ENCODE measurements at places on chromosomes 5 and 9. TPM values are rescaled to one million over a fixed set of nuclear protein-coding genes. Genes with fewer than 3 reads are reported as not detected.

Gene PKD2L2
- total RNA-seq: not detected

Gene CDH18
- not detected for total RNA-seq

Gene CYLC2
- not detected for total RNA-seq

Gene PCA3
- total RNA-seq: 0.11 TPM

Gene PRRC2B
- total RNA-seq: 46.1 TPM

Gene ZCCHC9
- total RNA-seq: 13.9 TPM

Gene TAF11L8
- total RNA-seq: not detected

Gene IL11RA
- total RNA-seq: 4.6 TPM

Gene RNF44
- total RNA-seq: 3.4 TPM

Gene CLIC3
- total RNA-seq: not detected

Gene IL31RA
- 0.11 TPM for total RNA-seq

Gene EIF4EBP3
- total RNA-seq: 2.2 TPM

Gene FSTL4
- 0.17 TPM for total RNA-seq

Gene PCDHAC1
- 0.11 TPM for total RNA-seq

Gene ZNF883
- total RNA-seq: not detected

Gene SPATA31D4
- not detected for total RNA-seq

Gene CNTFR
- total RNA-seq: not detected

Gene RASEF
- under 0.01 TPM for total RNA-seq

Gene NRARP
- 23.0 TPM for total RNA-seq

Gene OCLN
- total RNA-seq: 0.43 TPM
